ENCODE measurements at places on chromosomes 1 and 21.

DNA sequence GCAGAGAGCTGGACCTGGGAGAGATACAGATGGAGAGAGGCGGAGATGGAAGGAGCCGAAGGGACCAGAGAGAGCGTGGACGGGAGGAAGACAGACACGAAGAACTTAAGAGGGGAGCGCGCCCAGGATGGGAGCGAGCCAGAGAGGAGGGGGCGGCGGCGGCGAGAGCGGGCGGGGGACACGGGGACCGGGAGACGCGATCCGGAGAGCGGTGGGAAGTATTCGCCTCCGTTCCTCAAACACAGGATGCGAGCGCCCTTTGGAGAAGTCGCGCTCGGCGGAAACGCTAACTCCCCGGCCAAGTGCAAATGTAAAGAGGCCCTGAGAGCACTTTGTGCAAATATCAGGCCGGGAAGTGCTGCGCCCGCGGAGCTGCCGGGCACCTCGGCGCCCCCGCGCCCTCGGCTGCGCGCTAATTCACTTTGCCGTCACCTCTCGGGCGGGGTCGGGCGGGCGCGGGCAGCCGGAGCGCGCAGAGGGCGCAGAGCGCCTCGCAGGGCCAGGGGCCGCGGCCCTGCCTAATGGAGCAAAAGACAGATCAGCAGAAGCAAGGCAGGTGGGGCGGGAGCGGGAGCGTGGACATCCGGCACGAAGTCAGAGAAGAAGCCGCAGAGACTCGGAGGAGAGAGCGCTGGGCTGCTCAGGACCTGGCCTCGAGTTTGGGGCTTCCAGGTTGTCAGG, 281.2 kb downstream of the RRAGC start:
- no peak for DNase-seq

DNA sequence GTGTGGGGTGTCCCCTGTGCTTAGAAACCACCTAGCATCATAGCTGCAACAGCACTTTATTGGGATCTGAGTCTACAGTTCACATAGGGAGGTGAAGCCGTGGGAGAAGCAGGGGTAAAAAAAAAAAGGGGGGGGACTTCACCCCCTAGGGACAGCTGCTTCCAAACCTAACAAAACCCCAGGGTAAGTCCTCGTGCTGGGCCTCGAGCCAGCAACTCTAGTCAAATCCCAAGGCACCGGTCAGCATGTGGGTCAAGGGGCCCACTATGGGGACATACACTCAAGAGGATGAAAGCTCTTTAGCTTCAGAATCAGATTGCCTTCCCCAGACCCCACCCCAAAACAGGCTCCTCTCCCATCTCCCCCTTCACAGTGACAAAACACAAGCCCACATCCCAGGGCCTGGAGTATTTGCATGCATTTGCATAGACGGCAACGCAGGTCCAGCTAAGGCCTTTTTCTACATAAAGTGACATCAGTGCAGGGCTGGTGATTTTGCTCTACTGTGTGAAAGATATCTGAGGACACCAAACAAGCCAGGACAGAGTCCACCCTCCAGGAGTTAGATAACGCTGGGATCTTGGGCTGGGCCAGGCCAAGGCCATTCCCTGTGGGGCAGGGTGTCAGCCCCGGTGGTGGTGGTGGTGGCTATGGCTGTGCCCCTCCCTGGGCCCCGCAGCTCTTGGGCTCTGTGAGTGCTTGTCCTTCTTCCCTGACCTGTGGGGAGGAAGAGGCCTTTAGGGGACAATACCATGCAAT, 8.1 kb upstream of the PMVK start:
- DNase-seq: no peak

DNA sequence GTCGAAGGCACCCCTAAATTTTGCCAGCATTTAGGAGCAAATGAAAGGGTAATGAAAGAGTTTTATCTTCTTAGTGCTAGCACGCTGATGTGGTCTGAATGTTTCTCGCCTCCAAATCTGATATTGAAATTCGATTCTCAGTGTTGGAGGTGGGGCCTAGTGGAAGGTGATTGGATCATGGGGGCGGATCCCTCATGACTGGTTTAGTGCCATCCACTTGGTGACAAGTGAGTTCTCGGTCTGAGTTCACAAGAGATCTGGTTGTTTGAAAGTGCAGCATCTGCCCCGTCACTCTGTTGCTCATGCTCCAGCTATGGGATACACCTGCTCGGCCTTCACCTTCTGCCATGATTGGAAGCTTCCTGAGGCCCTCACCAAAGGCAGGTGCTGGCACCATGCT, 75.1 kb upstream of the ZBTB40 start:
- no peak for DNase-seq

DNA sequence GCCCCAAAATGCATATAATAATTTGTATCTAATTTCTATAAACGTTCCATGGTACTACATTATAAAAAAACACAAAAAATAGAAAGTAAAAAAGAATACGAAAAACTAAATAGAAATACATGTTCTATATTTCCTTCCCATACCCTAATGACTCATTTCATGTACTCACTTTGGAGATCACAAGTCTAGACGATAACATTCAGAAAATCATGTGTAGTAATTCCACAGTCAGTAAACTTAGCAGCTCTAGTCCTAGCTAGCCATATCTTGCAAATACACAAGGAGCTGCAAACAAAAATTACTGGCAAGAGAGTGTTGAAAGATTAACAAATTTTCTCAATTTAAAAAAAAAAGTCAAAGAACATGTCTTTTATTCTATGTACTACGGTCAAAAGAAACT, 1.4 kb downstream of the GOLPH3L start:
- DNase-seq: no peak

DNA sequence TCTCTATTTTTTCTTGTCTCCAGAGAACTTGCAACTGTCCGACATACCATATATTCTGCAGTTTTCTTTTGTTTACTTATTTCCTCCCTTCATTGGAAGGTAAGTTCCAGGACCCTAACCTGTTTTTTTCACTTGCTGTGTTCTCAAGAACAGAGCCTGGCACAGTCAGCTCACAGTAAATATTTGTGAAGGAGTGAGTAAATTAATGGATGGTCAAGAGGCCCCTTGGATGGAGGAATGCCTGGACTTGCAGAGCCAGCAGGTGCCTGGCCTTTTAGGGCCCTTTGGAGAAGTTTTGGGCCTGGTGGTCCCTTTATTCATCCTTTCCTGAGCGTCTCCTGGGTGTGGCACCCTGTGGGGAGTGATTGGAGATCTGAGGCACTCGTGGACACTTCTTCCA, 182.1 kb upstream of the POU3F1 start:
- no peak for DNase-seq

DNA sequence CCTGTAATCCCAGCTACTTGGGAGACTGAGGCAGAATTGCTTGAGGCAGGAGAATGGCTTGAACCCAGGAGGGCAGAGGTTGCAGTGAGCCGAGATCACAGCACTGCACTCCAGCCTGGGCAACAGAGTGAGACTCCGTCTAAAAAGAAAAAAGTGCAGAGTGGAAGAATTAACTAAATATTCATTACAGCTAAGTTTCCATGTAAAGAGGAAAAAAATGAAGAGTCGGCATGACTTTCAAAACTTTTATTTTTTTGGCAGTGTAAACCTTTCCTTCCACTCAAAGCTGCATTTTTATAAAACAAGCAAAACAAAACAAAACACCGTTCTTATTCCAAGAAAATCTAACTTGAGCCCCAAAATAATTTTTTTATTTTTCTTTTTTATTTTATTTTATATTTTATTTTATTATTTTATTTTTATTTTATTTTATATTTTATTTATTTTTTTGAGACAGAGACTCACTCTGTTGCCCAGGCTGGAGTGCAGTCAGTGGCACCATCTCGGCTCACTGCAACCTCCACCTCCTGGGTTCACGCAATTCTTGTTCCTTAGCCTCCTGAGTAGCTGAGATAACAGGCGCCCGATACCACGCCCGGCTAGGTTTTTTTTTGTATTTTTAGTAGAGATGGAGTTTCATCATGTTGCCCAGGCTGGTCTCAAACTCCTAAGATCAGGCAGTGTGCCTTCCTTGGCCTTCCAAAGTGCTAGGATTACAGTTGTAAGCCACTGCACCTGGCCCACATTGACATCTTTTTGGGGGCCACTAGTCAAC, 62.9 kb downstream of the PACC1 start:
- no peak for DNase-seq

- DNase-seq: no peak
Measured at GRCh38 chr1:230073371-230074035, 6.5 kb downstream of the GALNT2 start.

- no peak for DNase-seq
Measured at GRCh38 chr1:67472056-67472455, 41.9 kb upstream of the SERBP1 start.

GRCh38 chr1:88983791-88984559, 8.5 kb downstream of the KYAT3 start:
- no peak for DNase-seq

GRCh38 chr1:200694738-200695137, 25.0 kb upstream of the DDX59 start:
- DNase-seq: no peak

All from stimulated activated CD4-positive, alpha-beta T cell treated with anti-CD3 and anti-CD28 coated beads, Interleukin-1b, Interleukin-23, amount 100 ng/mL, for 48 hours (primary cell).